Stimulated activated CD4-positive, alpha-beta T cell treated with anti-CD3 and anti-CD28 coated beads, Interleukin-1b, Interleukin-23, amount 100 ng/mL, for 24 hours (primary cell): ENCODE measurements at places on chromosomes 1 and 21.

GRCh38 chr1:107277022-107277421, 136.2 kb downstream of the NTNG1 start:
- DNase-seq = no peak

DNA sequence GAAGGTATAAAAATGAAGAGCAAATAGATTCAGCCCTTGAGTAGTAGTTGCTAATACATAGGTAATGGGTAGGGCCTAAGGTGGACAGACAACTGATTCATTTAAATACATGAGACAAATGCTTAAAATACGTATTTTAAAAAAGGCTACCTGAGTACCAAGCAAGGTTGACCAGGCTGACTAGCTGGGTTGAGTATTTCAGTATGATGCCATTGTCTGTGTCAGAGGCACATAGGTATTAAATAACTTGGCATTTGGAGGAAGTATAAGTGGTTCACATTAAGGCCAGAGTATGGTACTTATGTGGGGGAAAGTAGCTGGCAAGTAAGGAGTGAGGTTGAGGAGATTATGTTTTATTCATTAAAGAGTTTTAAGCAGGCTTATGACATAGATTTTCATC, 19.4 kb downstream of the NEK7 start:
- DNase-seq = no peak

GRCh38 chr1:58439946-58440345, 106.6 kb downstream of the OMA1 start:
- no peak for DNase-seq

- DNase-seq = no peak
Measured at GRCh38 chr1:22831729-22832413, 121.2 kb downstream of the EPHB2 start.

GRCh38 chr1:85467036-85467435, 2.1 kb upstream of the DDAH1 start:
- no peak for DNase-seq

DNA sequence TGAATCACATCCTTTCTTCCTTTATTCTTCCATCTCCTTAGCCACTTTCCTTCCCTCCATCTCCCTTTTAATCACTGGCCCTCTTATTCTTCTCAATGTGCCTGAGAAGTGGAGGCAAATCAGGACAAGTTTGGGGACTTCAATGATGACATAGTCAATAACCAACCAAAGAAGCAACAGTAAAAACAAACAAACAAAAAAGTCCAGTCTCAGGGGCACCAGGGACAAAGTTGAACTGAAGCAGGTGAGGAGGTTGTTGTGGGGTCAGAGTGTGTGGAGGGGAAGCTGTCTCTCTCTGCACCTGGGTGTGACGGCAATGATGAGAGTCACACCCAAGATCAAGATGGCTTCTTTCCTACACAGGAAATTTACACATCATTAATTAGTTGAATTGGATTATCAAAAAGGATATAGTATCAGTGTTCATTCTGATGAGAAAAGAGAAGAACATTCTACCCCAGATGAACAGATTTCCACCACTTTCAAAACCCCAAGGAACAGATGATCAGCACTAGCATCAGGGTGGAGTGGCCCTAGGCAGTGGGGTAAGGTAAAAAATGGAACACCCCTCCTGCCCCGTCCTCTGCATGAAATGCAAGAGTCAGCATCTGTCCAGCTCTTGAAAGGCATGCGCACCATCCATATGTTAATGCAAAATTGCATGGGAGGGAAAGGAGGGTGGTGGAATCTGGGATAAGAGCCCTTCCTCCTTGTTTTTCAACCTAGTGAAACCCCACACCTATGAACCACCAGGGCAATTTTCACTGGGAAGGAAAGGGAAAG, 32.6 kb downstream of the HSD3B2 start:
- DNase-seq = no peak

GRCh38 chr1:160451859-160452232, 51.5 kb downstream of the VANGL2 start:
- no peak for DNase-seq

GRCh38 chr1:38549191-38549590, 310.4 kb downstream of the RRAGC start:
- DNase-seq = no peak

- DNase-seq = no peak
Measured at GRCh38 chr1:90919190-90919719, 102.6 kb downstream of the ZNF644 start.

- DNase-seq = no peak
Measured at GRCh38 chr1:102834688-102835320, 273.5 kb downstream of the COL11A1 start.

DNA sequence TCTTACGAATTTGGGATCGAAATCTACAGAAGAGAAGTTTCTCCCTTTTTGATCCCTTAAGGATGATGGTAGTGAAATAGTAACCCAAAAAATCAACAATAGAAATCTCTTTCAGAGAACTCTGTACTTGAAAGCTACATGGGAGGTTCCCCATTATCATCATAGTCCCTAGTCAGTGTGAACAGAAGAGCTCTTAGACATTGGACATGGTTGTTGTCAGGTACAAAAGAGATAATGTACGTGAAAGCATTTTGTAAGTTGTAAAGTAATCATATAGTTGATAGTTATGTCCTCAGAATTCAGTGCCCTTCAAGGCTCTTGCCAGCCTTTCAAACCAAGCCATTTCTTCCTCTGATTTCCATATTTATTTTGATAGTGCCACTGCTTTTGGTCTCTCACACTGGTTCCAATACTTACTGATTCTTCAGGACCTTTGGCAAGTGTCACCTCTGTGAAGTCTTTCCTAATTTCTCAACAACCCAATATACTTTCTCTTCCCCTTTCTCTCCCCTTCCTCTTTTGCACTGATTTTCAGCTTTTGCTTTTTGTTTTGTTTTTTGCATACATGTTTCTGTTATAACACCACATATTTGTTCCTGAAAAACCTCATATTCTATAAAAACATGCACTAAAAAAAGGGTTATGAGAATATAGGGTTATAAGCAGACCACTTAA, 22.4 kb downstream of the VPS45 start:
- no peak for DNase-seq

- no peak for DNase-seq
Measured at GRCh38 chr1:23742670-23743286, 493 bp upstream of the ELOA start.
